Activated T-helper 2 cell treated with anti-CD3 and anti-CD28 coated beads, Interferon-gamma antibody, Interleukin-2, Interleukin-4, amounts not matched to agents 10 μg/mL and 5 μg/mL and 100 μg/mL, durations not matched to agents 14 hours and 24 hours and 36 hours (primary cell): ENCODE measurements at places on chromosomes 5 and 9. TPM values are rescaled to one million over a fixed set of nuclear protein-coding genes. Genes with fewer than 3 reads are reported as not detected.

DNA sequence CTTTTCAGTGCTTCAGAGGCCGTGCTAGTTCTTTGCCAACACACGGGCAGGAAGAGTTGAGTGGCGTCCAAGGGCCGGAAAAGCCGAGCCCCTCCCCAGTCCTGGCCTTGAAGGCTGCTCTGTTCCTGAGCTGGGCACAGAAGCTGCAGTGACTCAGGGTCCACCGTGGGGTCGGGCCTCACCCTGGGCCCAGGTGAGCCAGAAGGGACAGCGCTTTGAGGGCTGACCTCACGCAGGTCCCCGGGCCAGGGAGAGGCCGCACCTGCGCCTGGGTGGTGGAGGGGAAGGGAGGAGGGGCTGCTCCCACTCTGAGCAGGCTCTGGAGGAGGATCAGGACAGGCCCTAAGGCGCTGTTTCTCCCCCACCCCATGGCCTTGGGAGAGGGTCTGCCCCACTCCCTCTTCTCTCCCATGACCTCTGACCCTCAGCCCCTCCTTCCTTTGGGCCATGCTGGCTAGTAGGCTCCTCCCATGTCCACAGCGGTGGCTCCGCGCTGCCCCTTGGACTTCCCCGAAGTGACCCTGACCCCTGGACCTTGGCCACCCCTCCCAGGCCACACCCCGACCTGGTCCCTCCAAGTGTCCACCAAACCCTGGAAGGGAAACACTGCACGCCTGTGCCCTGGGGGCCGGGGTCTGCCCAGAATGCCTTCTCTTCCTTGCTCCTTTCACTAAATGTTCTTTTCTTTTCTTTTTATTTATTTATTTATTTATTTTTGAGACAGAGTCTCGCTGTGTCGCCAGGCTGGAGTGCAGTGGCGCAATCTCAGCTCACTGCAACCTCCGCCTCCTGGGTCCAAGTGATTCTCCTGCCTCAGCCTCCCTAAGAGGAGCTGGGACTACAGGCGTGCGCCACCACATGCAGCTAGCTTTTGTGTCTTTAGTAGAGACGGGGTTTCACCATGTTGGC is 19.7 kb upstream of the SLC6A19 start:
- no peak overlapping the region for H3K27ac ChIP-seq
- no peaks in the 10 kb centered on the region for H3K36me3 ChIP-seq
- DNase-seq: no peak

GDF9 gene
- 0.11 TPM in 1 of 2 replicates, not detected in the other for total RNA-seq

OTULINL gene
- 17.0 and 20.9 TPM in 2 replicates for total RNA-seq

DNA sequence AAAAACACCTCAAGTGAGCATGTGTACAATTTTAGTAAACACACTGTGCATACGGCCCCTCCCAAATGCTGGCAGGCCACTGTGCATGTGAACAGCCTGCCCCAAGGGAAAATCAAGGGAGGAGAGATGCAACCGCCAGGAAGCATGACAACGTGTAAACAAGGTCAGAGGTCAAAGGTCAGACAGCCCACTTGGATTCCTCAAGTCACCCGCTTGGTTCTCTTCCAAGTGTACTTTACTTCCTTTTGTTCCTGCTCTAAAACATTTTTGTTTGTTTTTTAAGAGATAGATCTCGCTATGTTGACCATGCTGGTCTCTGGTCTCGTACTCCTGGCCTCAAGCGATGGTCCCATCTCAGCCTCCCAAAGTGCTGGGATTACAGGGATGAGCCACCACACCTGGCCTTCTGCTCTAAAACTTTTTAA is 126.7 kb upstream of the SHB start:
- no peaks in the 10 kb centered on the region for H3K4me1 ChIP-seq
- H3K4me3 ChIP-seq: no peak overlapping the region
- no peak overlapping the region for H3K27ac ChIP-seq
- H3K36me3 ChIP-seq: no peaks in the 10 kb centered on the region

CDKN2B gene
- total RNA-seq: 0.62 and 0.69 TPM in 2 replicates

DNA sequence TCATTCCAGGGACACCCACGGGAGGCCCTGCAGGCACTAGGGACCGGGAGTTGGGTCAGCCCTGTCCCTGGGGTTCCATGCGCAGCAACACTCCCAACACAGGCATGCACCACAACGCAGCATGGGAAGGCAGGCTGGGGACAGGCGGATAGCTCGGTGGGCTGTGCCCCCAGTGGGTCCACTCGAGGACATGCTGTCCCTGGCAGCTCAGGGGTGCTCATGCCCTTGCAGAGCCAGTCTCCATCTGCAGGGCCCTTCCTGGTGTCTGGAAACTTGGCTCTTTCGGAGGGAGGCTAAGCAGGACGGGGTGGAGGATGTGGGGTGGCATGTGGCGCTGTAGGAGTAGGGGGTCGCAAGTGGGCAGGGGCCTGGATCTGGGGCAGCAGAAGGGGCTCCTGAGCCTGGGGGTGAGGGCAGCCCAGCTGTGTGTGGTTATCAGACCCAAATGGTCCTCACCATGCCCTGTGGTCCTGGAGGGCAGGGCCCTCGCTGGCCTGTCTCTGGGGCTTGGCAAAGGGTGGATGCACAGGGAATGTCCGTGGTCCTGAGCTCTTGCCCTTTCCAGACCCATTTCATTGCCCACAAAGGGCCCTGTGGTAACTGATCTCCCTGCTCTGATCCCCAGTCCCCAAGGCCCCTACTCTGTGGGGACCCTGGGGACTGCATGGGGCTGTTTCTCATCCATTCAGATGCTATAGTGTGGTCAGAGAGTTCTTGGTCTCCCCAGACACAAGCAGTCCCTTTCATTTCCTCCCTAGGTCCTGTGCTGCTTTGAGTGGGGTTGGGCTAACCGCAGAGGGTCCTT is 90.3 kb upstream of the PHYKPL start:
- no peaks in the 10 kb centered on the region for H3K36me3 ChIP-seq
- no peak overlapping the region for H3K27ac ChIP-seq
- no peak overlapping the region for H3K4me3 ChIP-seq
- no peaks in the 10 kb centered on the region for H3K4me1 ChIP-seq
- no peaks in the 10 kb centered on the region for H3K27me3 ChIP-seq

DNA sequence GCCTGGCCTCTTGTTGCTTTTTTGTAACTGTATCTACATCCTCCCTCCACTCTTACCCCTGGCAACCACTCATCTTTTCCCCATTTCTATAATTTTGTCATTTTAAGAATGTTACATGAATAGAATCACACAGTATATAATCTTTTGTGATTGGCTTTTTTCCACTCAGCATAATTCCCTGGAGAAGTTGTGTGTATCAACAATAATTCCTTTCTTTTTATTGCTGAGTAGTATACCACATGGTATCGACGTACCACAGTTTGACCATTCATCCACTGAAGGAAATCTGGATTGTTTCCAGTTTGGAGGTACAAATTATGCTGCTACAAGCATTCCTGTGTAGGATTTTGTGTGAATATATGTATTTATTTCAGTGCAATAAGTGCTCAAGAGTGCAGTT is 21.7 kb upstream of the ENTREP1 start:
- no peaks in the 10 kb centered on the region for H3K4me1 ChIP-seq
- no peak overlapping the region for H3K4me3 ChIP-seq
- peaks cover 10% of the 10 kb centered on the region for H3K27me3 ChIP-seq
- no peak for DNase-seq

EGFLAM gene
- total RNA-seq: not detected in 2 replicates

DNA sequence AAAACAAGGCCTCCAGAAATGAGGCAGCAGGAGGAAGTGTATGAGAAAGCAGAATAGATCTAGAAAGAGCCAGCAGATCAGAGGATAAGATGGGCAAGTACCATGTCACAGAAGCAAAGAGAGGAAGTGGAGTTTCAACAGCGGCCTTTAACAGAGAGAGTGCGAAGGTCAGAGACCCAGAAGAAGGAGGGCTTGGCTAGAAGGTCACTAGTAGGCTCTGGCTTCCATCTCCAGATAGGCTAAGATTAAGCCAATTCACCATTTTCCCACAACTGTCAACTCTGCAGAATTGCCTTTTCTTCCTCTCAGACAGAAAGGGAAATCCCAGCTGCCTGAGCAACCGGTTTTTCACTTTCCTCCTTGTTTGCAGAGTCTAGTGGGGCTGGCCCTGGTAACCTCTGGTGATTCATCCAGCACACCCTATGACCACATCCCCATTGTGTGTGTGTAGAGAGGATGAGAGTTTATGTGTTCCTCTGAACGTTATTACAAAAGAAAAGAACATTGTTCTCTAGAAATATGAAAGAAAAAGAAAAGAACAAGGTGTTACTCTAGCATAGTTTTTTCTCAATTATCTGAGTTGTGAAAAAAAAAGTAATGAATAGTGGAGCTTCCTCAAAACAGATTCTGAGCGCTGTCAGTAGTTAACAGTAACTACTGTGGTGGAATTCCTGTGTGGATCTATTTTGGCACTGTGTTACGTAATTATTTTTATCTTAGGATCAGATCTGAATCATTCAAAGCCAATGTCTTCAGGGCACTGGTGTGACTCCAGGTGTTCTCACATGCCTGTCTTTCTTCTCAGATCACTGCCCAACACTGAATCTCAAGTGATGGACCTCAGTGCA is 220.4 kb downstream of the ARRDC3 start:
- H3K36me3 ChIP-seq: no peaks in the 10 kb centered on the region
- peaks cover 39% of the 10 kb centered on the region for H3K4me1 ChIP-seq
- peak; percentile 64 for DNase-seq
- no peaks in the 10 kb centered on the region for H3K27me3 ChIP-seq
- H3K27ac ChIP-seq: peak overlapping the region; percentile 77

DNA sequence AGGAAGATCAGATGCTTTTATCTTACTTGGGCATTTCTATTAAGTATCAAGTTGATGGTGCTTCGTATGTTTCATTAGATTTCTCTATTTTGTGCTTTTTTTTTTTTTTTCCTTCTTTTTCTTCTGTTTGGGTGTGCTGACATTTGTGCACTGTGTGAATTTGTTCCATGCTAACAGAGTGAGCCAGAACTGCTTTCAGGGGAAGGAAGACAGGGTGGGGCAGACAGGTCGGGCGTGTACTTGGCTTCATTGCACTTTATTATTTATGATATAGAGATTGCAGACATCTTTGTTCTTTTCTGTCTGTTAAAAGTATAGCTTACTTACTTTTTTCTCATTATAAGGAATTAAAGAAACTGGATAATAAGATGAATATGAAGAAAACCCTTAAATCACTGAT is 112.2 kb downstream of the FGF18 start:
- H3K4me3 ChIP-seq: no peak overlapping the region
- peaks cover 8% of the 10 kb centered on the region for H3K27me3 ChIP-seq
- H3K27ac ChIP-seq: no peak overlapping the region
- no peak for DNase-seq
- H3K36me3 ChIP-seq: no peaks in the 10 kb centered on the region

GRCh38 chr9:81082221-81082620 is 607.1 kb downstream of the TLE1 start:
- H3K4me1 ChIP-seq: no peaks in the 10 kb centered on the region
- no peaks in the 10 kb centered on the region for H3K27me3 ChIP-seq
- no peak overlapping the region for H3K4me3 ChIP-seq

- H3K27ac ChIP-seq: no peak overlapping the region
- no peak overlapping the region for H3K4me3 ChIP-seq
- no peaks in the 10 kb centered on the region for H3K36me3 ChIP-seq
- H3K4me1 ChIP-seq: no peaks in the 10 kb centered on the region
- no peak for DNase-seq
- peaks cover 3% of the 10 kb centered on the region for H3K27me3 ChIP-seq
These were observed 24.5 kb downstream of the PSD2 start for GRCh38 chr5:139820130-139820529.

- H3K27me3 ChIP-seq: peaks cover 14% of the 10 kb centered on the region
- H3K4me1 ChIP-seq: peaks cover 19% of the 10 kb centered on the region
- no peak overlapping the region for H3K27ac ChIP-seq
These were observed 16.4 kb downstream of the TLR4 start for GRCh38 chr9:117720555-117720954.

DNA sequence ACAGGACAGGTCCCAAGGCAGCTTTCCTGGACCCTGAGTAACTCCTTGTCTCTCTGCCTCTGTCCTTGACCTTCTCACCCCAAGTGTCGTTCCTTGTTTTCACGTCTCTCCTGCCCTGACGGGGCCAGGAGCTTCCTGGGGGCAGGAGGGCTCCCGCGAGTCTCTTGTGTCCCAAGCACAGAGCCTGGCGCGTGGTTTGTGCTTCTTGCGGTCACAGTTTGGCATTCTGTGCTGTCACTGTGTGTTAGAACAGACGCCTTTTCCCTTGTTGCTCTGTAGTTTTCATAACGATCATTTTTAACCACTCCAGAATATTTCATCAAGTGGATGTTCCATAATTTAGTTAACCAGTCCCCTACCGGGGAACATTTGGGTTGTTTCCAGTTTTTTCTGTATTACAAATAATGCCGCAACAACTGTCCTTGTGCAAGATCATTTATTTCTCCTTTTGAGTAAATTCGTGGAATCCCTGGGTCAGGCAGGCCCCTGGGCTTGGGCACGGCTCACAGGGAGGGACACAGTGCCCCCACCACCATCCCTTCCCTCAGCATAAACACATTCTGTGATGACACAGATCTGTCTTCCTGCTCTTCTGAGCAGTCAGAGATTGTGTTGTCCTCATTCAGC is 71.9 kb downstream of the TSPAN17 start:
- no peak overlapping the region for H3K27ac ChIP-seq

DNA sequence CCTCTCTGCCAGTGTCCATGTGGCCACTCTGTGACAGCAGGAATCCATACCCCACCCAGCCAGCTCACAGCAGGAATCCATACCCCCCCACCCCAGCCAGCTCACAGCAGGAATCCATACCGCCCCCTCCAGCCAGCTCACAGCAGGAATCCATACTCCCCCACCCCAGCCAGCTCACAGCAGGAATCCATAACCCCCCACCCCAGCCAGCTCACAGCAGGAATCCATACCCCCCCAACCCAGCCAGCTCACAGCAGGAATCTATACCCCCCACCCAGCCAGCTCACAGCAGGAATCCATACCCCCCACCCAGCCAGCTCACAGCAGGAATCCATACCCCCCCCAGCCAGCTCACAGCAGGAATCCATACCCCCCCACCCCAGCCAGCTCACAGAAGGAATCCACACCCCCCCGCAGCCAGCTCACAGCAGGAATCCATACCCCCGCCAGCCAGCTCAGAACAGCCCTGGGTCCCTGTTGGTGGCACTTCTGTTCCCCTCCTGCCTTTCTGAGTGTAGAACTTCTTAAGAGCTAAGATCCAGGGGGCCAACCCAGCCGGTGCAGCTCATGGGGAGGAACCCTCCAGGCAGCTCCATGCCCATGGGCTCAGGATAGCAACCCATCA is 8.4 kb upstream of the RXRA start:
- no peak for DNase-seq
- no peaks in the 10 kb centered on the region for H3K36me3 ChIP-seq
- H3K27ac ChIP-seq: no peak overlapping the region
- H3K4me1 ChIP-seq: no peaks in the 10 kb centered on the region
- H3K27me3 ChIP-seq: peaks cover 10% of the 10 kb centered on the region

EFNA5 gene
- total RNA-seq: 0.32 TPM in 1 of 2 replicates, not detected in the other

- DNase-seq: no peak
- H3K27ac ChIP-seq: no peak overlapping the region
These were observed 813.7 kb downstream of the MAT2B start for GRCh38 chr5:164319161-164319560.

GHR gene
- not detected in 2 replicates for total RNA-seq

GRCh38 chr5:55518831-55519390 is 15.9 kb downstream of the PLPP1 start:
- H3K4me3 ChIP-seq: no peak overlapping the region
- H3K36me3 ChIP-seq: peaks cover 45% of the 10 kb centered on the region
- H3K4me1 ChIP-seq: peaks cover 33% of the 10 kb centered on the region
- H3K27ac ChIP-seq: no peak overlapping the region
- no peaks in the 10 kb centered on the region for H3K27me3 ChIP-seq

GABRA6 gene
- total RNA-seq: not detected in 2 replicates

GRCh38 chr9:42388846-42389245 is 205.4 kb downstream of the SPATA31A6 start:
- no peak overlapping the region for H3K27ac ChIP-seq
- no peaks in the 10 kb centered on the region for H3K4me1 ChIP-seq
- no peaks in the 10 kb centered on the region for H3K36me3 ChIP-seq
- DNase-seq: no peak
